Stimulated activated CD8-positive, alpha-beta memory T cell treated with anti-CD3 and anti-CD28 coated beads, Interleukin-15, amount 100 ng/mL, for 4 hours (primary cell): ENCODE measurements at places on chromosomes 2 and 18.

- DNase-seq = no peak
Observed at GRCh38 chr2:207630491-207630890, 5.3 kb upstream of the METTL21A start.

DNA sequence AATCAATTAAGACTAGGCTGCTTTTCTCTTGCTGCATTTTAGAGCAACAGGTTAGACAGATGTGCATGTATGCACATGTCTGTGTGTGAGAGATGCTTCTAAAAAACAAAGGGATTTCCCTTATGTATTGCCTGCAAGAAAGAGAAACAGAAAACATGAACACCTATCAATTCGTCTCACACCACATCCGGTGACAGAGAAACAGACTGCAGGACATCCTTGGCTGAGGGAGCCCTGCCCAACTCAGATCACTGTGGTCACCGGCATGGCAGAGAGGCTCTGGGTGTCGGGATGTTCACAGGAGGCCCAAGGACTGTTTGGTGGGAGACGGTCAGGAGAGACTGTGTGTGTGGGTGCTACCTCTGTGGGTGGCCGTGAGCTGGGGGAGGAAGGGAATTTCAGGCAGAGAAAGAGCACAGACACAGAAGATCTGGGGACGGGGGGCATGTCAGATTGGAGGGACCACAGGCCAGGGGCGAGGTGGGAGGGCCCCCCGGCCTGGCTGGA lies 24.9 kb downstream of the FHL2 start:
- no peak for DNase-seq

GRCh38 chr2:102064679-102065674 lies 73.2 kb downstream of the IL1R2 start:
- DNase-seq = no peak

DNA sequence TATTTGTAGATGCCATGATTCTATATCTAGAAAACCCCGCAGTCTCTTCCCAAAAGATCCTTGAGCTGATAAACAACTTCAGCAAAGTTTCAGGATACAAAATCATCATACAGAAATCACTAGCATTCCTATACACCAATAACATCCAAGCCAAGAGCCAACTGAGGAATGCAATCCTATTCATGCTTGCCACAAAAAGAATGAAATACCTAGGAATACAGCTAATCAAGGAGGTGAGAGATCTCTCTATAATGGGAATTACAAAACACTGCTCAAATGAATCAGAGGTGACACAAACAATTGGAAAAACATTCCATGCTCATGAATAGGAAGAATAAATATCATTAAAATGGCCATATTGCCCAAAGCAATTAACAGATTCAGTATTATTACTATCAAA lies 551.4 kb upstream of the SLC39A10 start:
- no peak for DNase-seq

GRCh38 chr2:147288131-147288530 lies 556.7 kb upstream of the ACVR2A start:
- DNase-seq = no peak

DNA sequence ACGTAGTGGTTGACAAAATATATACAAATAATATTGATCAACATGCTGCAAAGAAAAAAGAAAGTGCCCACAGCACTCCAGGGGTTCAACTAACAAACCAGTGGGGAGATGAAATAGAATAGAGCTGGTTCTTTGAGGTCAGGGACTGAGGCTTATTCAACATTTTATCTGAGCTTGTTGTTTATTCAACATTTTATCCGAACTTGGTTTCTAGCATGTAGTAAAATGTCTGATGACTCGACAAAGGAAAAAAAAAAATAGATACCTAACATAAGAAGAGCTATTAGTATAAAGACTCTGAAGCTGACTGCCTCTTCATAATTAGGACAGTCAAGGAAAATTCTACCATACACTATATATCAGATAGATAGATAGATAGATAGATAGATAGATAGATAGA lies 440.9 kb downstream of the NRXN1 start:
- DNase-seq = no peak

DNA sequence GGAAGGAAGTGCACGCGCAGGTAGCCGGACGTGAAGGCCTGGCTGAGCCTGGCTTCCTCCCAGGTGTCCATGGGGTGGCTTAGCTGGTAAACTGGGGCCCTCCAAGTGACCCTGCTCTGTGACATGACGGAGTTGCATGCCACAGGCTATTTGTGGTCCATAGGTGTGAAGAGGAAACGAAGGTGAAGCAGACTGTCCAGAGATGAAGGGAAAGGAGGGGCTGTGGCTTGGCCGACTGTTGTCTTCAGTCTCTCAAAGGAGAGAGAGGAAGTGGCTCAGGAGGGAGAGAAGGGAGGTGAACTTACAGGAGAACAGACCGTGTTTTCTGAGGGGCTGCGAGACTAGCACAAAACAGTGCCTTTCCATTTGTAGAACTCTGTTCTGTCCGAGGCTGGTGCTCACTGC lies 19.3 kb downstream of the INPP5D start:
- no peak for DNase-seq

- DNase-seq = no peak
Observed at GRCh38 chr2:100733391-100734187, 86.3 kb upstream of the NPAS2 start.

DNA sequence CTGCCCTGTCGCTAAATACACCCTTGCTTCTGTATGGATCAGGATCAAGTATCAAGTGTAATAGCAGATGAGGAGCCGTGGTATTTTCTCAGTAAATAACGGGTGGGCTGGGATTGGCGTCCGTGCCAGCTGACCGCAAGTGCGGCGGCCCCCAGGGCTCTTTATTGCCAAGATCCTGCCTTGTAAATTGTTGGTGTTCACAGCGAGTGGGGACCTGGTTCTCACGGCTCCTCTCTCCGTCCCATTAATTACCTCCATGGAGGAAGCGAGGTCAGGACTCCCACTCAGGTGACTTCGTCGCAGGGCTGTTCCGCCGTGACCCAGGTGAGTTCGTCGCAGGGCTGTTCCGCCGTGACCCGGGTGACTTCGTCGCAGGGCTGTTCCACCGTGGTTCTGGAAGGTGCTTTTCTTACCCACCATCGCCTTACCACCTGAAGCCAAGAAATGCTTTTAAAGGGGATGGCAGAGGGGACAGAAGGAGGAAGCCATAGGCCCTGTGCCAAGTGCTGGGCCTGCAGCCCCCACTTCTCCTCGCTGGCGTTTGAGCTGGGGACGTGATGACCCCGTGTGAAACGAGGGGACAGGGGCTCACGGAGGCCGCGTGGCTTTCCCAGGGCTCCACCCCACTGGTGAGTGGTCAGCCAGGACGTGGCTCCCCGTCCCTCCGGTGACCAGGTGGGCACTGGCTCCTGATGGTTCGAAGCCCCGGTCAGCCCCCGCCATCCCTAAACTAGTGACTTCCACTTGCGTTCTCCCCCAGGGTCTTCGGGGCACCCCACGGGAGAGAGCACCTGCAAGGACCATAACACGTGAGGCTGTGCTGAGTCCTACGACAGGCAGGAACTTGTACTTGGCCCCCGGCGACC lies 118.4 kb downstream of the TWIST2 start:
- no peak for DNase-seq

DNA sequence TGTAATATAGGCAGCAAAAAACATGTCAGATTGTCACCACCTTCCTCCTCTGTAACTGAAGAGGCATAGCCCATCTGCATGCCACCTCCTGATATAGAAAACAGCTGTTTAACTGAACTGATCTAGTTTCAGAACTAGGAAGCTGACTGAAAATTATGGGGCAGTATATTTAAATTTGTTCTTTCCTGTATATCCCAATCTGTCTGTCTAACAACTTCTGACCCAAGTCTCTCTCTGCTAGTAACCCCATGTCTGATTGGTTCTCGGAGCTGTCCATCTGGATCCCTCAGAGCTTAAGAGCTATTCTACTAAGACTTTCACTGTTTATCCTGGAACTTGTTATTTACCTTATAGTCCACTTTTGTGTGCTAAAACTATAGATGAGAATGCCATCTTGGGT lies 68.2 kb upstream of the SLC35G4 start:
- no peak for DNase-seq

GRCh38 chr2:201413143-201413542 lies 38.1 kb downstream of the TRAK2 start:
- no peak for DNase-seq

GRCh38 chr2:174569678-174570077 lies 27.9 kb downstream of the WIPF1 start:
- no peak for DNase-seq

DNA sequence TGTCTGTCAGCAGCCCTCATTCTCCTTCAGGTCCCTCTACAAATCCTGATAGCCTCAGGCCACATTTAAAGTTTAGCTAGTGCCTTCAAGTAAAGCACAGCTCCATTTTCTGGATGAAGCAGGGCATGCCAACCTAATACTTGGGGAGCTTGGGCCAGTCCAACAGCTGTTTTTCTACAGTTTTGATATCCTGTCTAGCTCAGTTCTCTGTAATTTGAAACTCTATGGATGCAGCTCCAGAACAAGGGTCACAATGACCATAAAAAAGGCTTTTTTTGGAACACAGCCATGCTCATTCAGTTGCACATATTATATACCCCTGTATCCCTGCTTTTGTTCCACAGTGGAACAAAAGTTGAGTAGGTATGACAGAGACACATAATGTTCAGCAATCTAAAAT lies 373.5 kb downstream of the SUCLG1 start:
- DNase-seq = no peak

DNA sequence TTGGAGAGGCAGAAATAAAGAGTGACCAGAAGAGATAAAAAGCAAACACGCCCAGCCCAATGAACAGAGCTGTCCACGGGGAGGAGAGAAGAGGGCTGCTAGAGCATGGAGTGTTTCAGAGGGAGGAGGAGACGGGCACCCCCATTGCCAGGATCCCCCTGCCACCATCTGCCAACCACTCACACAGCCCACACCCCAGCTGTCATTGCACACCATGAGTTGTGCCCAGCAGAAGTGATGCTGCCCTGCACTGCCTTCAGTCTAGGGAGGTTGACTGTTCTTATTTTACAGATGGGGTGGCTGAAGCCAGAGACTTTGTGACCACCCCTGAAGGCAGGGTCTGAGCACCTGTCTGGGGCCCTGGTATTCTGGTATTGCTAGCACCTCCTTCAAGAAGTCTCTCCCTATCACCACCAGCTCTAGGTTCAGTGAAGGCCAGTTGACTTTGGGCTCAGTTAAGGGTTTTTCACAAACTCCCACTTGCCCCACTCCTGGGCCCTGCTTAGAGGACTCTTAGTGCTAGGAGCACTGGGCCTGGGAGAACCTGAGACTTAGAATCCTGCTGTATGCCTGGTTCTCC lies 2.4 kb downstream of the FABP1 start:
- no peak for DNase-seq

- no peak for DNase-seq
Observed at GRCh38 chr18:55779691-55780585, 191.9 kb upstream of the TCF4 start.

DNA sequence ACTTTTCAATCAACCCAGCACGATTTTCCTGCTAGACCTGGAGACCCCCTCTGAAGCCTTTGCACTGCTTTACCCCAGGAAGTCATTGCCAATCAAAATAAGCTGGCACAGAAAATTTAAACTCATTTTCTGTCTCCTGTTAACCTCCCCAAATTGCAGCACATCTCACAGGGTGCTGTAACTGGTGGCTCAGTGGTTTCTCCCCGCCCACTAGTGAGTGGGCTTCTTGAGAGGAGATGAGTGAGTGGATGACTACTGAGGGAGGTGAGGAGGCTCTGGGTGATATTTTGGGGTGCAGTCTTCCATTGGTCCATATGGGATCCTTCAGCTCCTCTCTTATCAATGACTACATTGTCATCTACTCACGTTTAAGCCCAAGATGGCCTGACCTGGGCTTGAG lies 239.8 kb upstream of the HS6ST1 start:
- DNase-seq = no peak

GRCh38 chr2:72921088-72921851 lies 4.0 kb downstream of the EMX1 start:
- no peak for DNase-seq

DNA sequence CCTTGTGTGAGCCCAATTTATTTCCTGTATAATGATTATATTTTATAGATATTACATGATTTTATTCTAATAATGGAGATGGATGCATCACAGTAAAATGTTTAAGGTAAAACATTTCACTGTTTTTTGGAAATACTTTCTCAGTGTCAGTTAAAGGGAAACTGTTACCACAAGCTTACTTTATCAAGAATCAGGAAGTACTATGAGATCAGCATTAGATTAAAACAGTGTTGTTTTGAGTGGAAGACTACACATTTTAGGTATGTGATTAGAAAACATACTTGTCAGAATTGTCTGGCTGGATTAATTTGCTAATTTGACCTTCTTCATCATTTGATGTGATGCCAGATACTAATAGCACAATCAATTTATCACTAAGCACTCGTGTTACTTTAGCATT lies at the start of gene HRH4:
Gene HRH4 (plus strand): TSS at position 250 of the 400 bp plus-strand sequence. CDS start 92 bp downstream, at position 342.
- no peak for DNase-seq

DNA sequence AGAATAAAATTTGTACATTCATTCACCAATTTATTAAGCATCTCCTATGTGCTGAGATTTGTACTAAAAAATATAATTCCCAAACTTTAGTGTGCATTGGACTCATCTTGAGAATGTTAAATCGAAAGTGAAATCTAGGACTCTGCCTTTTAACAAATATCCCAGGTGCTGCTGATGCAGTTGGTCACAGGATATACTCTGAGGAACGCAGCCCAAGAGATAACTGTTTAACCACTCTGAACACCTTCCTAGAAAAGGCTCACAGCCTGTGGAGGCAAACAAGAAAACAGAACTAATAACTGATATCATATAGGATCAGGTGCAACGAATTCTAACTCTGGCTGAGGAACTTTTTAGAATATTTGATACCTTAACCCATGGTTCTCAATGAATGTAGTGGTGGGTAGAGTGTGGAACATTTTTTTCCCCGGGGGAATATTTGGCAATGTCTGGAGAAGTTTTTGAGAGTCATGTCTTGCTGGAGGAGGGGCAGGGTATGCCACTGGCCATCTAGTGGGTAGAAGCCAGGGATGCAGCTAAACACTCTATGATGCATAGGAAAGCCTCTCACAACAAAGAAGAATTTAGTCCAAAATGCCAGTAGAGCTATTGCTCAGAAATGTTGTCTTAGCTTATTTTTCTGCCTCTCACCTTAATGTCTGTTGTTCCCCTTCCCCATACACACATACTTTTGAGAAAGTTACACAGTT lies 96.5 kb downstream of the EHBP1 start:
- DNase-seq = no peak

DNA sequence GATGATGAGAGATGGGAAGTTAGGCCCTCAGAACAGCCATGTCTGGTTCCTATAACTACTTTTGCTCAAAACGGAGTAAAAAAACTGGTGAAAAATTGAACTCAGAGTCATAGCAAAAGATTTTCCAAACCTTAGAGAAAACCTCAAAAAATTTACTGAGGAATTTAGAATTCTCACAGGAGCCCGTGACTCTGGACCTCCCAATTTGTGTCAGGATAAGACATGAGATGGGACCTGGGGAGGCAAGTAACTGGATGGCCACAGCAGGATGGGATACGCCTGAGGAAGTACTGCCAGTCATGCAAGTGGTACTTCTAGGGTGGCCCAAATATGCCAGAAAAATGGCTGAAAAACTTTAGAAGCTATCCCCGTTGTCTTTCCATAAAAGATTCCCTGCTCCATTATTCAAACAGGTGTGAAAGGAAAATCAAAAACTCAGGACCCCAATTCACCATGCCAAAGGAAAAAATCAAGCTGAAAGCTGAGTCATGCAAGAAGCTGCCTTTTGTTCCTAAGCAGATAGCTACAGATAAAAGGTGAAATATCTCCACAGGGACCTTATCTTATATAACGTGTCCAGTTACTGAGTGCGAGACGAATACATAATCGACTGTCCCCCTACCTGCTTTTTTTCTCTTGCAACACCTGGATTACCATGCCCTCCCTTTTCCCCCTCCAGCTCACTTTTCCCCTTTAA lies 34.1 kb upstream of the LIPG start:
- no peak for DNase-seq

- no peak for DNase-seq
Observed at GRCh38 chr2:166516712-166517303, 22.8 kb upstream of the SCN7A start.
